Omental fat pad (tissue), 4 donors: ENCODE measurements at places on chromosomes 3 and 15. TPM values are rescaled to one million over a fixed set of nuclear protein-coding genes. Genes with fewer than 3 reads are reported as not detected.
A peak's percentile ranks its signal among the peaks of the same experiment; 100 is the strongest.

UQCRC1 gene
- 278 TPM for total RNA-seq

DNA sequence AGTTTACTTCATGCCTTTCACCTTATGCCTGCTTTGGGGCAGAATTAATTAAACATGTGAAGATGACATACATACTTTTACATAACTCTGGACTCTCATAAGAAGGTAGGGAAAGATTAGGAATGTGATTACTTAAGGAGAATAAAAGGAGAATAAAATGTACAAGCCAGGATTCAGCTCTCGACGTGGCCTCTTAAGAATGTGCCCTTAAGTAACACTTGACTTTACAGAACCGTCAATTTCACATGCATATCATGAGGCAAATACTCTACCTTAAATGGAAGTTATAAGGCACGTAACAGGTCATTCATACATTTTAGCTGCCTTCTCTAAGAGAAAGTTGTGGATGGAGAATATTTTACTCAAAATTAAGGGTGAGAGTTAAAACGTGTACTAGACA, 263.7 kb upstream of the LMCD1 start:
- no peak for DNase-seq

C3orf20 gene
- total RNA-seq: not detected

VPS39 gene
- total RNA-seq: 81.4 TPM

- DNase-seq: no peak
Observed at GRCh38 chr3:185306847-185307246, 53.0 kb upstream of the EHHADH start.

DNA sequence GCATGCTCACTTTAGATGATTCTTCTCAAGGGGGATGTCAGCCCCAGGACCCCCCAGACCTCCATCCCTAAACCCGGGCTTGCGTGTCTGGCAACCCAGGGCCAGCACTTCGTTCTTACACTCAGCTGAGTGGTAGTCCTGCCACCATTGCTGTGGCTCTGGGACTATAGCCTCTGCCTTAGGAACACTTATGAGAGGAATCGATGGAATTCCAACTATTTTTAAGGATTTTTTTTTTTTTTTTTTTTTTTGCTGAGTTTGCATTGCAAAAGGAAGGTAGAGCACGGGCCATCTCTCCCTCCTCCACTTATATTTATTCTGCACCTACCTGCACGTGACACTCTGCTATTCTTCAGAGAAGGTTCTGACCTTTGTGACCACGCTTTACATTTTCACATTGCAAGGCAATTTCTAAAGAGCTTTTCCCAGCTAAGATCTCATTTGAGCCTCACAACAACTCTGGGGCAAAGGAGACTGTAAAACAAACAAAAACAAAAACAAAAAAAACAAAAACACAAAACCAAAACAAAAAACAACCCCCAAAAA, 113.9 kb downstream of the LPP start:
- DNase-seq: no peak

GRCh38 chr15:40471105-40471807, 472 bp downstream of the CHST14 start:
- no peak for DNase-seq

GRCh38 chr15:38638126-38638525, 73.5 kb upstream of the RASGRP1 start:
- DNase-seq: no peak

ALDH1A3 gene
- 671 TPM for total RNA-seq

- DNase-seq: no peak
Observed at GRCh38 chr3:50296721-50297383, 2.4 kb downstream of the HYAL3 start.

MOBP gene
- not detected for total RNA-seq

DNA sequence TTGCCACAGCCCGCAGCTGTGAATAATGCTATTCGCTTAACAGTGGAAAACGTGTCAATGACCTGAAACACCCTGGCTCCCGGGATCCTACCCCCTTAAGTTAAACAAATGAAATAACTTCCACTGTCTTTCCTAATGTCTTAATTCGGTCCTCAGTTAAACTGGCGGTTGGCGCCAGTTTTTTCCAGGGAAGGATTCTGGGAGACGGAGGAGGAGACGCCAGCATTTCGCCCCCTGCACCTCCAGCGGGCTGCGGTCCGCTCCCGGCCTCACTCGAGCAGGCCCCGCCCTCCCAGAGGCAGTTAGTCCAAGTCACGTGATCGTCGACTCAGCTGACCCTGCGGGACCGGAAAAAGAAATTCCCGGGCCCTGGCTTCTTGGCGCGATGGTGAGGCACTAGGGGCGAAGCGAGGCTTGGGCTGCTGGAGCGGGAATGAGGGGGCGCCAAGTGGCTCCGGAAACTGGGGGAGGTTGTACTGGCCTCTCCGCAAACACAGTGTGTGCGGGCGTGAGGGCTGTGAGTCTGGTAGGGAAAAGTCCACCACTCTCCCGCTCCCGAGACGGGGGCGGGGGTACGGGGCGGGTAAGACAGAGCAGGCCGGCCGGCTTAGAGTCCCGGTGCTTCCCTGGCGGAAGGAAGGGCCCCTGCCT, at the start of gene COMMD4:
TSS of gene COMMD4 (plus strand) at position 359 of the 651 bp plus-strand sequence. CDS start at position 386, 27 bp downstream.
- peak; percentile 99 for DNase-seq

DNA sequence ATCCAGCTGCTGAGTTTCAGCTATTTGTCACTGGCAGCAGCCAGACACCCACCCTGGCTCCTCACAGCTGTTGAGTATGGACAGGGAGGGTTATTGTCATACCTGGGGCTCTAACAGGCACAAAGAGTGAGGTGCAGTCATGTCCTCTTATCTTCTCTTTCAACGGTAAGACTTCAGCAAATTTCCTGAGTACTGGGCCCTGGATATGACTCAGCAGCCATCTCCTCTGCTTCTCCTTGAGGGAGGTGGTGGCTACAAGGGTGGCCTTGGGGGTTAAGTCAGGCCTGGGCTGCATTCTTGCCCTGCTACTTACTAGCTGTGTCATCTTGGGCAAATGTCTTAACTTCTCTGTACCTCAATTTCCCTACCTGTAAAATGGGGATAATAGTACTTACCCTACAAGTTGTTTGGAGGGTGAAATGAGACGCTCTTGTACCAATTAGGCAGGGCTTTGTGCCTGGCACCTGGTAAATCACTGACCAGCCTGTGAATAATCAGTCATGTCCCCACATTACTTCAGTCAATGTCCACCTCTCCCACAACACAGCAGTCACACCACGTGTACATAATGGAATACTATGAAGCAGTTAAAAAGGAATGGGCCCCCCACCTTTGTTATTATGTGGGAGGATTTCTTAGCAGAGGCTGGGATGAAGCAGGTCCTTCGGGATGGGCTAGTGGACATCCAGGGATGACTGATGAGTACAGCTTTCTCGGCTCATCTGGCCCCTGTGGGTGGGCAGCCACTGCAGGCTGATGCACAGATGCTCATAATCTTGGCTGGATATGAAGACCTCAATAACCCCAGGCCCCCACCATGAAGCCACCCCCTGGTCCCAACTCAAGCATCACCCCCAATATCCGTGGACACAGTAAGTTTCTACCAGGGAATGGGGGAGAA, 528.8 kb downstream of the SHQ1 start:
- no peak for DNase-seq

DNA sequence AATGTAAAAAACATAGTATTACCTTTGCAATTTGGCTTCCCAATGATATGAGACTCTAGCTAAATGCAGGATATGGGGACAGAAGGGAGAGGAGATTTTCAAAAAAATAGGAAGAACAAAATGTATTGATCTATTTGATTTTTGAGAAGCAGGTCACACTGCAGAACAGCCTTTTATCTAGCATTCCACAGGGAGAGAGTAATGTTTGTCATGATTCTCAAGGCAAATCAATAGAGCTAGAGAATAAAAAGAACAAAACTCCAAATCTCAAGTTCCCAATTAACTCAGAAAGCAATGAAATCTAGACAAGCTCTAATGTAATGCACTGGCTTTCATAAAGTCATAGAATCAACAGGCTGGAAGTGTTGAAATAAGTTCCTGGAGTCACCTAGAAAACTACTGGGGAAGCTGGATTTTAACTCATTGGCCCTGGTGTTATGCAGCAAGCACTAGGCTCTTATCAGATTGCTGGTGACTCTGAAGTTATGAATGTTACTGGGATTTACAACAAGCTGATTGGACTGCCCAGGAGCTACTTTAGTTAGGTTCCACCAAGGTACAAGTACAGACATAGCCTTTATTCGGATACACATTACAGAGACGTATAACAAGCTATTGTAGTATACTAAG, 442.8 kb downstream of the FGF12 start:
- no peak for DNase-seq

DNA sequence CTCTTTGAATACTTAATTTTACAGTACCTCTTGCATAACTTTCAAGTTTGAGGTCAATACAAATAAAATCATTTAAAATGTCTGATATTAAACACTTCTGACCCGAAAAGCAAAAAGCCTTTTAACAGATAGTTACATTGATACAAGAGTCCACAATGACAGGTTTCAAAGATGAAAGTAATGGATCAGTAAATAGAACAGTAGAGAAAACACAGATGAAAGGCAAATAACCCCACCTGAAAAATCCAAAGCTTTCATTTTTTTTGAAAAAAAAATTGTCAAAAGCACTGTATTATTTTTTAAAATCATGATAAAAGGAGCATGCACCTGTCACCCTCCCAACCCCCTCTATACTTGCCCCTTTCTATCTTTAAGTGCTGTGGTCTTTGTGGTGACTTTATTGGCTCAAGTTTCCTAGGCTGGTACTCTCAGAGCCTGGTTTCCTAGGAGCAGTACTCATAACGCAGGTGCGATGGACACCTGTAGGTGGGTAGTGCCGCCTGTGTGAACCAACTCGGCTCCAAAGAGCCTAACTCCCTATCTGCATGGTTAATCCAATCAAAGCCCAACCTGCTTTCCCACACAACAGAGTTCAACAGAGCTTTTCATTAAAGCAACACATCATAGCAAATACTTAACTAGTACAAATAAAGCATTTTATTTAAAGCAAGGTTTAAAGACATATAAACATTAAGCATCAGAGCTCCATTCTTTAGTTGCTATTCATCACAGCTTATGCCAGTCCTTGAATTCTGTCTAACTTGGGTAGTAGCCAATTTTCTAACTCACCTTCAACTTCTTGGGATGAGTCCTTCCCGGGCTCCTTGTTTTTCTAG, 32.2 kb downstream of the LIPC start:
- DNase-seq: no peak

CGNL1 gene
- 13.7 TPM for total RNA-seq

DNA sequence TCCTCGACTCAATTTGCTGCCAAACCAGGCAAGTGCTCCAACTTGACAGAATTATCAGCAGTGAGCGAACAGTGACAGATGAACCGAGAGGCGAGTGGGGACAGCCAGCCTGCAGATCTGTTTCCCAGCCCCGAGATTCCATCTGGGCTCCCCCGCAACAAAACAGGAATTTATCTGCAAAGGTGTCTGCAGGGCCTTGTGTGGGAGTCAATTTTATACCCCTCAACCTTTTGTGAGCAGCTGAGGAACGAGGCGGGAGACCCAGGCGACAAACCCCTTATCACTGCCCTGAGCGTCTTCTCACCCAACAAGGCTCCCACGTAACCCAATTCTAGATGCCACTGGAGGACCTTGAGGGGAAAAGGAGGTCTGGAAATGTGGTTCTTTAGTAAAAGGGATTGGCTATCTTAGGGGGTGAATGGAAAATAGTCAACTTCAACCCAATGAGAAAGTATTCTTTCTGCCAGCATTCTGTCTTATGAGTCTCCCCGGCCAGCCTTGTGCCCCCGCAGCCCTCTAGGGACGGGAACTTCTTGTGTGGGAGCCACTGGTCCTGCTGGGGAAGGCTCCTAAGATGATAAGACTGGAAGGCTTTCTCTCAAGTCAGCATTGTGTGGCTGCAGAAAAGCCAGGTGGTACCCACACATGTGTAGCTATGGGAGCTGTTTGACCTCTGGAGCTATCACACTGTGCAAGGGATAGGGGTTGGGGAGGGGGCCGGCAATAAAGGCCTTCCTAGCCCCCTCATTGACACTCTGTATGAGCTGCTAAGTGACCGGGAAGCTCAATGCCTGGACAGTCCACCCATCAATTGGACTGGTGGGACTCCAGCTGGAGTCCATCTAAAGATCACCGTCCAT, 527.9 kb downstream of the SHQ1 start:
- DNase-seq: no peak

GRCh38 chr3:53819163-53819868, 26.9 kb downstream of the CHDH start:
- no peak for DNase-seq

CNTN4 gene
- 8.2 TPM for total RNA-seq

DNA sequence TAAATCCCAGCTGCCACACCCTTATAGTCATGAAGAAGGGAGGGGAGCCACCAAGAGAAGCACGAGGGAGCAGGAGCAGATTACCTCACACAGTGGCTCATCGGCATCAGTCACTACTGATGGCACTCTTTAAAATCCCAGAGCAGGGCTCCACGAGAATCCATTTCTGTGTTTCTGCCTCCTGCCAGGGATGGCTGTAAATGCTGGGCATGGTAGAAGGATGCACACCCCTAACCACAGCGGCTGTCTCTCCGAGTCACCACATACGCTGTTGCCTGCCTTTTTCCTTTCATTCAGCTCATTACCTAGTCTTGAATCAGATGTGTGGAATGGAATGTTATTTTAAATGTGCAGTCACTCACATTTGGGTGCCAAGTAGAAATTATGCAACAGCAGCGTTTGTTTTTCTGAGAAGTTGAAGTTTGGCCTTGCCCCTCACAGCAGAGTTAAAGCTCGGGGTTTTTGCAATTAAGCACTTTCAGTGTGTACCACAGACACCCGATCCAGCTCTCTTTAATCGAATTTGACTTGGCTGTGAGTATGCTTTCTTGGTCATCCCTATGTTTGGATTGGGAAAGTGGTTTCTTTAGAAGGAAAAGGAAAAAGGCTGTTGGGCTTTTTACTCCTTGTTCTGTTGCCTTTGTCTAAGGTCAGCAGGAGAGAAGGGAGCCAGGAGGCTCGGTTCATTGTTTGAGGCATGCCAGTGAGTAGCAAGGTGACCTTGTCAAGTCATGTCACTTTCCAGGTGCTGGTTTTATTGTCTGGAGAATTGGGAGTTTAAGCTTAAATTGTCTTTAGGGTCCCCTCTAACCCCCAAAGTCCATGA, 284.2 kb upstream of the TPM1 start:
- no peak for DNase-seq

THPO gene
- 0.93 TPM for total RNA-seq

CPLX3 gene
- not detected for total RNA-seq

GRCh38 chr3:100609305-100609704, at the start of gene ADGRG7:
TSS of gene ADGRG7 (plus strand) at chr3:100609601. CDS start at chr3:100609857, 256 bp downstream.
- DNase-seq: no peak

GRCh38 chr15:35756623-35757022, 210.7 kb upstream of the DPH6 start:
- no peak for DNase-seq

DNA sequence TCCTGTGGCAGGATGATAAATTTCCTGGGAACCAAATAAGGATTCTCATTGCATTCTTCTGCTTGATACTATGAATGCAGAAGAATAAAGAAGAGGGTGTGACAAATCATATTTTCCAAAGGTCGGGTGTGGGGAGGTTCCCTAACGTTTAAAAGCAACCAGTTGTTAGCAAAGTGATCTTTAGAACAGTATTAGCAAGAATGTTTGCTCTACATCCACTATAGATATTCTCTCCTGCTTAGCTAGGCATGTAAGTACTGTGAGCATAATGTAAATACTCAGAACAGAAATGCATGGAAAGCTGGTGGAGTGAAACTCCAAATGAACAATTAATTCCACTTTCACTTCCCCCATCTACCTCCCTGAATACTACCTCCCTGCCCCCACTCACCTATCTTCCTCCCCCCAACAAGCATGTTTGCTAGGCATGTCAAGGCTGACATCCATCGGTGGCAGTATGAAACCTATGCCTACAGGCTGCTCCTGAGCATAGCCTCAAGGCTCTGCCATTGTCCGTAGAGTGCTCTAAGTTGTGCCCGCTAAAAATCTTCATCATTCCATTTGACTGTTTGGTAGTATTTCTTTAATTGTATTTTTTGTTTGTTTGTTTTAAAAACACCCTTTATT, 329.7 kb downstream of the TIGIT start:
- no peak for DNase-seq

TM6SF1 gene
- total RNA-seq: 19.7 TPM

GPR27 gene
- total RNA-seq: 0.19 TPM
